Camera-type eye (tissue), 1 donor: ENCODE measurements at places on chromosomes 1 and 21. TPM values are rescaled to one million over a fixed set of nuclear protein-coding genes. Genes with fewer than 3 reads are reported as not detected.

HES2 gene
- 1.2 TPM for total RNA-seq

AKNAD1 gene
- total RNA-seq: 0.16 TPM

OR2G6 gene
- total RNA-seq: not detected

COL8A2 gene
- 65.4 TPM for total RNA-seq

C1QA gene
- total RNA-seq: 24.1 TPM

NOTCH2NLA gene
- total RNA-seq: 98.2 TPM

CENPS gene
- total RNA-seq: 9.1 TPM

TEDDM1 gene
- total RNA-seq: not detected

LRRIQ3 gene
- total RNA-seq: 1.4 TPM
